ENCODE measurements at places on chromosomes 5 and 9. TPM values are rescaled to one million over a fixed set of nuclear protein-coding genes. Genes with fewer than 3 reads are reported as not detected.

- H3K4me1 ChIP-seq = no peaks in the 10 kb centered on the region
- H3K27me3 ChIP-seq = no peaks in the 10 kb centered on the region
- H3K27ac ChIP-seq = no peak overlapping the region
- DNase-seq = no peak
Observed at GRCh38 chr9:83521011-83521410, 17.2 kb downstream of the FRMD3 start.

DNA sequence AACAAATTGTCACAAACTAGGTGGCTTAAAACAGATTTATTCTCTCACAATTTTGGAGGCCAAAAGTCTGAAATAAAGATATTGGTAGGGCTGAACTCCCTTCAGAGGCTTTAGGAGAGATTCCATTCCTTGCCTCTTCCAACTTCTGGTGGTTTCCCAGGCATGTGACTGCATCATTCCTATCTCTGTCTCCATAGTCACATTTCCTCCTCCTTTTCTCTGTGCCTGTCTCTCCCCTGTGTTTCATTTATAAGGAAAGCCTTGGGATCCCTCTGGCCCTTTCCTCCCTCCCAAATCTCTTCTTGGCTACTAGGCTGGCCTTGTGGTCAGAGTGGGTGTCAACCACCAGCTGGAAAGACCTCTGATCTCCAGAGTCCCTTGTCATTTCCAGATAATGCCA, 78.2 kb downstream of the SNX18 start:
- H3K27ac ChIP-seq = no peak overlapping the region
- H3K4me1 ChIP-seq = no peaks in the 10 kb centered on the region
- no peak overlapping the region for H3K4me3 ChIP-seq
- H3K36me3 ChIP-seq = no peaks in the 10 kb centered on the region
- no peak for DNase-seq

DNA sequence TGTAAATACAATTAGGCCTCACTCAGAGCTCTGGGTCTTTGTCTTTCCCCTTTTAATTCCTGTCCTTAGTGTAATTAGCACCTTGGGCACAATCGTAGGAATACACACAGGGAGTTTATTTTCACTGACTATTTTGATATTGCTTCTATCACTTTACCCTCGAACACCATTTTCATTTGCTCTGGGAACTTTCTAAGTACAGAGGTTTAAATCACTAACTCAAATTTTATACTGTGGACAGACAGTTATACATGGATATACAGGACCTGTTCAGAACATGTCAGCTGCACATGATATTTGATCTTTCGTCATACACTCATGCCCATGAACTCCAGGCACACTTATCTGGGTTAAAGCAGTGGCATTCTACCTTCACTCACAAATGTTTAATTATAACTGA, 217.8 kb upstream of the TMEM161B start:
- H3K27me3 ChIP-seq = peaks cover 6% of the 10 kb centered on the region
- no peaks in the 10 kb centered on the region for H3K4me1 ChIP-seq
- DNase-seq = no peak

The EDIL3 gene
- total RNA-seq = 23.6 TPM

DNA sequence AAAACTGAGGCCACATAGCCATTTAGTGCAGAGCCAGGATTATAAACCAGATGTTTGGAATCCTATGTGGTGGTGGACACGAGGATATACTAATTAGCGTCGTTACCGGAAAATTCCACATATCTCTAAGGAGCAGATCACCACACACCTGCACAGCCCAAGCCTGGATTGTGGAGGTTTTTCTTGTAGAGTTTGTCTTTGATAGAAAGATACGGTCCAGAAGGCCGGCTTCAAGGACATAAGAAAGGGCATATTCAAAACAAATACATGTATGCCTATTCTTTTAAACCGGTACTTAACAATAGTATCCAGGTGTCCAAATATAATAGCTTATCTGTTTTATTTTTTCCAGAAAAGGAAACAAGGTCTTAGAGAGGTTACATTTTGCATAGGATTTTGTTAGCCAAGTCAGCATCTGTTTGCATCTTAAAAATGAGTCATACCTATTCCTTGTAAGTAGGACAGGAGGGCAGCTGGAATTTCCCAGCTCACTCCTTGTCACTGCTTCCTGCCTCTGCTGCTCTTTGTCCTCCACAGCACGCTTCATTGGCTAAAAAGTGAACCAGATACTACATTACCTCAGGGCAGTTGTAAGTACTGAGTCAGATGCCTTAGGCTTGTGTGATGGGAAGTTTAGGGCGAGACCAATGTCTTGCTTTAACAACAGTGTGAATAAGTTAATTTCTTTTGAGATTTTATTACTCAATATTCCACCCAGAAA, 3.6 kb downstream of the TMC1 start:
- DNase-seq = peak; percentile 63
- H3K27me3 ChIP-seq = no peaks in the 10 kb centered on the region
- no peak overlapping the region for H3K4me3 ChIP-seq

The RALGDS gene
- total RNA-seq = 24.2 TPM

The HTR4 gene
- total RNA-seq = 7.5 TPM

DNA sequence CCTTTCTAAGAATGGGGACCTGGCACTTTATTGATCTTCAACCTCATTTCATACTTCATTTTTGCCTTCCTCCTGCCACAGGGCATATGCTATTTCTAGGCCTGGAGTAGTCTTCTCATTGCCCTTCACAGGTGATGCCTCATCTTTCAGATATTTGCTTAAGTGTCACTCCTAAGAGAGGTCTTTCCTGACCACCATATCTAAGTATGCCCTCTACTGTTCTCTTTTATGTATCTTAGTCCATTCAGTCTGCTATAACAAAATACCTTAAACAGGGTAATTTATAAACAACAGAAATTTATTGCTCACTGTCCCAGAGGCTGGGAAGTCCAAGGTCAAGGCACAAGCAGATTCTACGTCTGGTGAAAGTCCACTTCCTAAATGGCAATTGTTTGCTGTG, 99.1 kb downstream of the ADAMTS6 start:
- no peak for DNase-seq
- no peak overlapping the region for H3K27ac ChIP-seq
- no peaks in the 10 kb centered on the region for H3K36me3 ChIP-seq
- no peaks in the 10 kb centered on the region for H3K4me1 ChIP-seq
- no peaks in the 10 kb centered on the region for H3K27me3 ChIP-seq

GRCh38 chr5:79924936-79925893, 65.8 kb downstream of the MTX3 start:
- no peak overlapping the region for H3K4me3 ChIP-seq
- DNase-seq = no peak
- H3K36me3 ChIP-seq = no peaks in the 10 kb centered on the region
- H3K27me3 ChIP-seq = no peaks in the 10 kb centered on the region
- H3K4me1 ChIP-seq = no peaks in the 10 kb centered on the region

DNA sequence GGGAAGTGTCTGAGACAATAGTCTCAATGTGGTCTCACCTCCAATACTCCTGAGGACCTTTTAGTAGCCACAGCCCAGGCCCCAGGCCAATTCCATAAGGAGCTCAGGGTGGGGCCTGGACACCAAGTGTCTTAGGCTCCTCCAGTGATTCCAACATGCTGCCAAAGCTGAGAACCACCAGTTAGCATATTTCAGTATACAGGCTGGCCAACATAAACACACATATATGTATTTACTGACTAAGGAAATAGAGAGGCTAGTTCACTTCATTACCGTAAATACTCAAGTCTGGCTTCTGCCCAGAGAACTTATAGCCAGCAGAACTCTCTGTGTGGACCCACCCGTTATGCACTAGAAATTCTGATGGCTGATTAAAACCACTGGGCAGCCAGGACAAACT, 24.1 kb downstream of the S1PR3 start:
- DNase-seq = no peak
- no peak overlapping the region for H3K4me3 ChIP-seq
- no peak overlapping the region for H3K27ac ChIP-seq
- H3K36me3 ChIP-seq = no peaks in the 10 kb centered on the region
- H3K27me3 ChIP-seq = no peaks in the 10 kb centered on the region

The TRIM7 gene
- total RNA-seq = 6.8 TPM

The SLC4A9 gene
- not detected for total RNA-seq

The GTF3C4 gene
- total RNA-seq = 13.1 TPM

DNA sequence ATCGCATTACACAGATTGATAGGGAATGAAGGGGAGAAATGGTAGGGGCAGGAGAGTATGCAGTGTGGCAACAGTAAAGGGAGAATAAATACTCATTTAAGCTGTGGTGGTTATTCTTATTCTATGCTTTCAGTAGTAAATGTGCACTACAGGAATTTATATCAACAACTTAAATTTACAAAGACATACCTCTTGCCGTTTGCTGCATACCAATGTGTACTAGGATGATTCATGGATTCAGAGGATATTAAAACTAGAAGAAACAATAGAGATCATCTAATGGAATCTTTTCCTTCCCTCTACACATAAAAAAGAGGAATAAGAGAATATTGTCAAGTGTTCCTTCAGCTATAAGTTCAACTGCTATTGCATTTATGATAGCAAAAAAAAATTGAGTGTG, 103.3 kb upstream of the RASA1 start:
- H3K27me3 ChIP-seq = no peaks in the 10 kb centered on the region
- H3K4me3 ChIP-seq = no peak overlapping the region
- H3K4me1 ChIP-seq = no peaks in the 10 kb centered on the region
- H3K27ac ChIP-seq = no peak overlapping the region
- no peaks in the 10 kb centered on the region for H3K36me3 ChIP-seq

DNA sequence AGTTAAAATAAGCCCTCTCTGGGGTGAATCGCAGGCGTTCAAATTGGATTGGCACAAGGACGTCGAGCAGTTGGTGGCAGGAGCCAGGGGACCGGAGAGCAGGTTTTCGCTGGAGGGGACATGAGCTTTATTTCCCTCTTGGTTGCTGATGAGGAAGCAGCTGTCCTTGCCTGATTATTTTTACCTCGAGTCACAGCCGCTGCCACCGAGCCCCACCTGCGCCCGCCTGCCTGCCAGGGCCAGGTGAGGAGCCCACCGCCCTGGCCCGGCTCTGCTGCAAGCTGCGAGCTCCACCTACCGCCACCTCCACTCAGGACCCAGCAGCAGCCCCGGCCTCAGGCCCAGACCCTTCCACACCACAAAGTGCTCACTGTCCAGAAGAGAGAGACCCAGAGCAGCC, 9.0 kb upstream of the ADGRD2 start:
- no peaks in the 10 kb centered on the region for H3K27me3 ChIP-seq
- H3K4me3 ChIP-seq = no peak overlapping the region
- H3K27ac ChIP-seq = no peak overlapping the region
- H3K36me3 ChIP-seq = no peaks in the 10 kb centered on the region
- no peaks in the 10 kb centered on the region for H3K4me1 ChIP-seq

The CBY3 gene
- total RNA-seq = not detected

The TNFSF8 gene
- total RNA-seq = 0.91 TPM

GRCh38 chr9:123927625-123928532, 2.0 kb downstream of the DENND1A start:
- DNase-seq = peak; percentile 52
- H3K36me3 ChIP-seq = no peaks in the 10 kb centered on the region
- no peak overlapping the region for H3K4me3 ChIP-seq
- H3K4me1 ChIP-seq = peaks cover 10% of the 10 kb centered on the region
- no peaks in the 10 kb centered on the region for H3K27me3 ChIP-seq

DNA sequence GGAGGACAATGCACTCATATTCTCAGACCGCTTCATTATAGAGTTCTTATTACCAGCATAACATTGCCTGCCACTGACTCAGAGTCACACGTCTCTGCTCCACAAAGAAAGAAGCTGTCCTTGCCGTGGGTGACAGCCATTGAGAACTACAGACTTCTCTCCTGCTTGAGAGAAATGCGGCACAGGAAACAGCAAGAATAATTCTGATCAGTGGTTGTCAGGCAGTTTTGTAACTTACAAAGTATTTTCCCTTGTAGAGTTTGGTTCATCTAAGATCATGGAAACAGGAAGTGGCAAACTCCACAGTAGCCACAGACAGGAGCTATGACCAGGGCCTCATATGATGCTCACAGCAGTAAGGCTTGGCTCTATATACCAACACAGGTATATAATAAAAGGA, 47.0 kb downstream of the KCNV2 start:
- no peaks in the 10 kb centered on the region for H3K36me3 ChIP-seq
- H3K27me3 ChIP-seq = no peaks in the 10 kb centered on the region
- DNase-seq = no peak
- no peaks in the 10 kb centered on the region for H3K4me1 ChIP-seq
- H3K27ac ChIP-seq = no peak overlapping the region

The ARSI gene
- total RNA-seq = 0.69 TPM

DNA sequence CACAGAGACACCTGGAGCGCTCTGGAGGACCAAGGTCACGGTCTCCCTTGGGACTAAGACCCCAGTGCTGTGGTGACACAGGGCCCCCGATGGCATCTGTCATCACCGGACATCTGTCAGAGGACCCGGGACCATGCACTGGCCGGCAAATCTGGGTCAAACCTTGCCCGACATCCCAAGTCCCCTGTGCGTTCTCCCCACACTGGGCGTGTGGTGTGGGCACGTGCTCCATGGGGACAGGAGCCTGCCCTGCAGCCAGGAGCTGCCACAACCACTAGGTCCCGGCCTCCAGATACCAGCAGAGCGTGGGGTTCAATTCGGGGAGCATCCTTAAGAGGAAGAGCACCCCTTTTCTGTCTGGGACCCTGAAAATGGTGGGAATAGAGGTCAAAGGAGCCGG, 3.5 kb downstream of the AGPAT2 start:
- no peak overlapping the region for H3K27ac ChIP-seq
- no peak for DNase-seq
- H3K27me3 ChIP-seq = no peaks in the 10 kb centered on the region

GRCh38 chr9:92608909-92609445, 61.0 kb downstream of the IPPK start:
- H3K27ac ChIP-seq = no peak overlapping the region
- no peaks in the 10 kb centered on the region for H3K36me3 ChIP-seq
- no peak overlapping the region for H3K4me3 ChIP-seq
- H3K27me3 ChIP-seq = no peaks in the 10 kb centered on the region
- H3K4me1 ChIP-seq = no peaks in the 10 kb centered on the region

The PCDHGA9 gene
- total RNA-seq = 1.1 TPM

- H3K27me3 ChIP-seq = no peaks in the 10 kb centered on the region
- DNase-seq = no peak
- no peak overlapping the region for H3K4me3 ChIP-seq
- H3K27ac ChIP-seq = no peak overlapping the region
- H3K36me3 ChIP-seq = no peaks in the 10 kb centered on the region
Observed at GRCh38 chr9:81513059-81513458, 176.3 kb downstream of the TLE1 start.

The TPPP gene
- total RNA-seq = 4.0 TPM

The ZNG1C gene
- total RNA-seq = 29.6 TPM

DNA sequence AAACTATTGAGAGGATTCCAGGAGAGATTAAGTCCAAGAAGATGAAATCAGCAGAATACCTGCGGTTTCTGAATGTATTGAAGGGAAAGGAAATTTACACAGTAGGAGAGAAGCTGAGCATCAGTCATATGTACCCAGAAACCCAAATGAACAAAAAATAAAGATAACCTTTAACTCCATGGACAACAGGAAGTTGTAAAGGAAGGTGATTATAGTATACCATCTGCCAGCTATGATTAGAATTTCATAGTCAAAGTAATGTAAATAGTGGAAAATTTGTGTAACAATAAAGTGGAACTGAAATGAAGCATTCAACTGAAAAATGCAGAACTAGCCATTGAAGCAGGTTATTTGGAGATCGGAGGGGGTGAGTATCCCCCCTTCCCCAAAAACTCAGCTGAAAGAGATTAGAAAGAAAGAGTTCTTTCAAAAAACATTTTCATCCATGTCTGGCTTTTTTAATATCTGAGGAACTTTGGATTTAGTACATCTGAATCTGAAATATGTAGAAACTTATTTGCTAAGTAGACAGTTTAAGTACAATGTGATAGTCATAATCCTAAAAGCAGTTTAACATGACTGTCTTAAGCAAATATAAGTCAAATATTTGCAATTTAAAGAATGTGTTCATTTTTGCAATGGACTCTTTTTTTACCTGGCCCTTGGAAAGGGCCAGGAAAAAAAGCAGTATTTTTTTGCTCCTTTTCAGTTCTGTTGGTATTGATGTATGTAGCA, 58.4 kb downstream of the APC start:
- no peak overlapping the region for H3K27ac ChIP-seq
- no peak for DNase-seq
- no peak overlapping the region for H3K4me3 ChIP-seq

The BTNL9 gene
- 5.3 TPM for total RNA-seq
